Left lung (tissue), 14 donors: ENCODE measurements at places on chromosomes 2 and 18.

DNA sequence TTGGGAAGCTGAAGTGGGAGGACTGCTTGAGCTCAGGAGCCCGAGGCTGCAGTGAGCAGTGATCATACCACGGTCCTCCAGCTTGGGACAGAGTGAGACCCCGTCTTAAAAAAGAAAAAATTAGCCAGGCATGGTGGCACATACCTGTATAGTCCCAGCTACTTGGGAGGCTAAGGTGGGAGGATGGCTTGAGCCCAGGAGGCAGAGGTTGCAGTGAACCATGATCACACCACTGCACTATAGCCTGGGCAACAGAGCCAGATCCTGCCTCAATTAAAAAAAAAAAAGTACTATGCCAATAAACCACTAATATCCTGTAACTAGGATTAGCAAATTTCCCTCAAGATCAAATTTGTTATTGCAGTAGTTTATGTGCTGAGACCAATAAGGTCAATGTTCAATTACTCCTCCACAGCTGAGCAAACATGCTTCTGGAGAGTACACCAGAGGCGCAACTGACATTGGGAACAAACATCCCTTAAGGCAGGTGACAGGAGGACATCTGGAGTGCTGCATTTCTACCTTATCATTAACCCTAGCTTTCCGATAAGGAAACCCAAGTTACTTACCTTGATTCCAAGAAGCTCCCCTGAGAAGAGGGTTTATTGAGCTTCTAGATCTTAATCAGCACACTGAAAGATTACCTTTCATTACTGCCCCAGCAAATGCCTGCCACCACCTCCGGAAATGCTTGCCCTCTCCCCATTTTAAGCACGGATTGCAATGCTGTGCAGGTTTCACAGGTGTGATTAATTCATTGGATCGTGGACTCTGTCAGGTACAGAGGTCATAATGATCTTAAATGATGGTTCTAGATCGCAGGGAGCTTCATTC, 26.2 kb downstream of the MGAT4A start:
- no peak for DNase-seq

GRCh38 chr18:48077291-48077690, 146.8 kb upstream of the SMAD2 start:
- DNase-seq, result no peak

- no peak for DNase-seq
These were observed 262.5 kb downstream of the CDH20 start for GRCh38 chr18:61595615-61596251.

- peak; percentile 78 for DNase-seq
These were observed 59.8 kb upstream of the IL1R1 start for GRCh38 chr2:102082571-102083392.

DNA sequence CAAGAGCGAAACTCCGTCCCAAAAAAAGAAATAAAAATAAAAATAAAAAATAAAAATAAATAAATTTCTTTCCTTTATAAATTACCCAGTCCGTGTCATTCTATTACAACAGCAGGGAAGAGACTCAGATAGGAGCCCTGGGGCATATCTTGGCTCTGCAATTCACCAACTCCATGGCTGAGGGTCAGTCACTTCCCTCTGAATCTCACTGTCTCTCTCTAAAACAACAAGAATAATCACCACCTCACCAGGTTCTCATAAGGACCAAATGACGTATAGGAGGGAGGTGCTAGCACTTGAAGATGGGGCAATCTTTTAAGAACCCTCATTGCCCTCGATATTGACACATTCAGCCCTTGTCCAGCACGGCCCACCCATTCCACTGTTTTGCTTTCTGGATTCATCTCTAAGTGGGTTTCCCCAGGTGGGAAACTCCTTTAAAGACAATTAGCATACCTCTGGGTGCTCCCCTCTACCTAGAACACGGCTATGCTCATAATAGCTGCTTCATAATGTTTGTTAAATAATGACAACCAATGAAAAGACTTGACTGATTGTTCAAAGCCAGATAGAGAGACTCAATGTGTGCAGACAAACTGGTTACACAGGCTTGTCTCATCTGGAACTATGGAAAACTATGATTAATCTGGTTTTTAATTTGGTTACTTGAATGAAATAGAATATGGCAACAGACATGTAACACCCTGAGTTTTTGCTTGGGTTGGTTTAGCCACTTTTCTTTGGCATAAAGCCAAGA, 15.1 kb downstream of the MYCN start:
- no peak for DNase-seq

DNA sequence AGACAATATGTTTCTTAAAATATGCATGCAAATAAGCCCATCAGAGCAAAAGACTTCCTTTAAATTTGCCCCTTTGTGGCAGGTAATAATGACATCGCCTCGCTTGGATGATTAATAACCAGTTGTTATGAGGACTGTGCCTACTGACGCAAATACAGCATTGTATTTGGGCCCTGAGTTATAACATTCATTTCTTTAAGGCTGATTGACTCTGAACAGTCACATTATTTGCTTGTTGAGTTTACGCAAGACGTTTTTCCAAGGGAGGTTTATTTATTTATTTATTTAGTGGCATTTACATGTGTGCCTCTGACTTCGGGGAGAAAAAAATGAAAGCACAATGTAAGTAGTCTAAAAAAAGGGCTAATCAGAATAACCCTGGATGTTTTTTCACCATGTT, 88.3 kb downstream of the SLC8A1 start:
- DNase-seq, result no peak

DNA sequence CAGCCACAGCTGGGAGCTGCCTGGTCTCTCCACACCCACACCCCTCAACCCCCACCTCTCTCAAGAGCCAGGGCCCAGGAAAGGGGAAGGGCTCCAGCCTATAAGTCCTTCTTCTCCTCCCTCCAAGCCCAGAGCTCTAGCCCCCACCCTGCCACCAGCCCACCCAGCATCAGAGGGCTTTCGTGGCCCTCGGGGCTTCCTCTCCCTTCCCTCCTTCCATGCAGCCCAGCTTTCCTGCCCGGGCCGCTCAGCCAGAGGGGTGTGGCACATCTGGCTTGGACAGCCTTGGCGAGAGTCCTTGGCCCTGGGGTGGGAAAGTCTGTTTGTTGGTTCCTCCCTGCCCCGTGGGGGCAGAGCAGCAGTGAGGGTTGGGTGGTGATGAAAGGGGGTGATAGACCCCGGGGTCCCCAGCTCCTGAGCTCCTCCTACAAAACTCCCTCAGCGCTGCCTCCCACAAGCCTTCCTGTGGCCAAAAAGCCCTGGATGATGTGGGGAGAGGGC, 7.0 kb downstream of the TNS1 start:
- peak; percentile 79 for DNase-seq

DNA sequence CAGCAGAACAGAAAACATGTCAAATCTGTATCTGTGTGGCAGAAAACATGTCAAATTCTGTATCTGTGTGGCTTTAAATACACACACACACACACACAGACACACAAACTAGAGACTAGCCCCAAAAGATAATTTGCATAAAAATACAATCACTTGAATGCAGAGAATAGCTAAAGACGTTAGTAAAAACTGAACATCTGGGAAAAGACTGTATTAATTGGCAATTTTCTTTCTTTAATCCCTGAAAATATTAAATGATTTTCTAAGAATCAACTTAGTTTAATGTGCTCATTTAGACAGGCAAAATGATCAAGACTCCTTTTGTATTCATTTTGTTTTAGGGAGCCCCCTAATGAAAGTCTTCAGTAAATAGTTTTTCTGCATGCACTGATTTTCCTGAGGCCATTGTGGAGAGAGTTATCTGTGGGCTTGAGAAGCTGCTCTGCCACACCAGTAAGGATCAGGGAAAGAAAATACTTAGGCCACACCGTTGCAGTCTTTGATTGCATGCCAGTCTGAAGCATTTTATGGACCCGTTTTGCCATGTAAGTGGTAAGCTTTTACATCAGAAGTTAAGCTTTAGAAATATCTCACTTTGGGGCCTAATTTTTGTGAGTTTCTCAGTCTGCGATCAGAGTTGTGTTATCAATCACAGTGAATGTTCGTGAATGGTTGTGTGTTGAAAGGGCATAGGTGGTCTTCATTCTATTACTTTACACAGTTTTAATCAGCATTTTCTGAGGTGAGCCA, 2.2 kb downstream of the SPATS2L start:
- no peak for DNase-seq

GRCh38 chr2:218406949-218407618, 7.4 kb downstream of the CTDSP1 start:
- peak; percentile 74 for DNase-seq

- DNase-seq, result no peak
These were observed 41.7 kb downstream of the ATOH8 start for GRCh38 chr2:85795331-85796045.

DNA sequence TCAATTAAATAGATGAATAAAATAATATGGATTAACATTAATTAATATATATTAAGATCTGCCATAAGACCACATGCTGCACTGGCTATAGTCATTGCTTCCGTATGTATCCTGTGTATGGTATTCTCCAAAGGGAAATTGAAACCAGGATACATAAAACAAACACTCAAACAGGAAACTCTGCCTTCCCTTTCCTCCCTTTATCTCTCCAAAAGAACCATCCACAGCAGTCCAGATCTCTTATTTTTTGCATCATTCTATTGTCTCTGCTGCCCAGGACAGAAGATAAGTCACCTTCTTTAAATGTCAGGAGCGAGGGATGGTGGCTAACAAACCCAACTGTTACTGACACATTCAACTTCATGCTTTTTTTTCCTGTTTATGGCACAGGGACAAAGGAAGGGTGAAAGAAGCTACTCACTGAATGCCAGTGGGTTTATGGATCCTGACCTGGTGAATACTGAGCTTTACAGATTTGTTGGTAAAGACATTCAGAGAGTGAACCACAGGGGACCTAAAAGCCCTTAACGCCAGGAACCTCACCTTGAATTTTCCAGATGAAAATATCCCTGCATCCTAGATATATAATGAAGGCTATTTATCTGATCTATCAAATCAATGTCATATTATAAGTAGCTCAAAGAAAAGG, 67.5 kb downstream of the CSRNP3 start:
- no peak for DNase-seq

DNA sequence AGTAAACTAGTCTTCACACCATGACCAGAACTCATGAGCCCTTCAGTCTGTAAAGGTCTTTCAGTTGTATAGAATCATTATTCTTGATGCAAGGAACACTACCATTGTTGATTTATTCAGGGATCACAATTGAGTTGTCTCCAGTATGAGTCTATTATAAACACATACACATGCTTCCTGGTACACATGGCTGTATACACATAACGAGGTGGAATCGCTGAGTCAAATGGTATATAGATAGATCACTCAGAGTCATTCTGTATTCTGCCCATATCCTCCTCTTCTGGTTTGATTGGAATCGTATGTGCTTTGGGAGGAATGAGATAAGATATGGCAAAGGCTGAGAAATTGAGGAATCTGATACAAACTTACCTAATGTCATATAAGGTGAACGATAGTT, 216.0 kb downstream of the UBE2E3 start:
- DNase-seq, result no peak

- peak; percentile 13 for DNase-seq
These were observed 437.7 kb downstream of the SATB2 start for GRCh38 chr2:199019898-199020507.
